ENCODE measurements at places on chromosomes 1 and 21.

DNA sequence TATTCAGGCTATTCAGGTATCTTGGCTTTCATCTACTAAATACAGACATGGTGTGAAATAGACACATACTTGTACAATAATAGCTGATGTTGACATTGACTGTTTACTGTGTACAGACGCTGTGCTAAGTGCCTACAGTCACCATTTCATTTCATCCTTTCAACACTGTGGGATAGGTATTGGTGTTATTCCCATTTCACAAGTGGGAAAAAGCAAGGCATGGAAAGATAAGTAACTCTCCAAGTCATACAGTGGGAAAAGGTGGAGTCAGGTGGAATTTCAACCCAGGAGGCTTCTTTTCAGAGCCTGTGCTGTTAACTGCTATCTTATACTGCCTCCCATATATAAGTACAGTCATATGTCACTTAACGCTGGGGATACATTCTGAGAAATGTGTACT lies 49.6 kb upstream of the ATP1A1 start:
- no peak for DNase-seq

- DNase-seq: no peak
These were observed 27.6 kb upstream of the PKP1 start for GRCh38 chr1:201255479-201256362.

DNA sequence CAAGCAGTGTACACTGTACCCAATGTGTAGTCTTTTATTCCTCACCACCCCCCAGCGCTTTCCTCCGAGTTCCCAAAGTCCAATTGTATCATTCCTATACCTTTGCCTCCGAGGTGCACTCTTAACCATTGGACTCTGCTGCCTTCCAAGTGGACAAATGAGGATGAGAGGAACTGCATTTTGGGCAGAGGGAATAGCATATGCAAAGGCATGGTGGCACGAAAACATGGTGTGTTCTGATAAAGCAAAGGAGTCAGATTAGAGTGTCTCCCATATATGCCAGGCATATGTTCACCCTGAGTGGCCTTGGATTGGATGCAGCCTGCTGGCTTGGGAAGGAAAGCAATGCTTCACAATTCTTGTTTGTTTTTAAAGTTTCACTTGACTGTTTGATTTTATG lies 25.5 kb downstream of the FGGY start:
- no peak for DNase-seq

- DNase-seq: no peak
These were observed 42.9 kb downstream of the USP25 start for GRCh38 chr21:15772654-15773053.

- DNase-seq: no peak
These were observed 68.5 kb downstream of the SKI start for GRCh38 chr1:2296614-2297013.

GRCh38 chr21:44881198-44881872 lies 7.8 kb upstream of the PTTG1IP start:
- DNase-seq: no peak

DNA sequence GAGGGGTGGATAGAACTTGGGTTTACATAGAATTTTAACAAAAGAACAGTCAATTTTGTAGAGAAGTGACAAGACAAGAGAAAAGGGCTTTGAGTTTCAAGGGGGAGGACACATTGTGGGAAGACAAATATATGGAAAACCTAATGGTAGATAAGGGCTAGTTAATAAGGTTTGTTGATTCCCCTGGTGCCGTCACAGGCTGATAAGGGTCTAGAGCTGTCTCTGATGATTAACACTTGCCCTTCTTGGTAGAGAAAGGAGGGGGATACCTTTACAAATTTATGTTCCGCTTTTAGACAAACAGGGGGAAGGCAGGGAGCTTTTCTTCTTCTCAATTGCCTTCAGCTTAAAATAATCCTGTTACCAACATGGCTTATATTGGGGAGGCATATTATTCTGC lies 124.3 kb downstream of the ETS2 start:
- DNase-seq: no peak

DNA sequence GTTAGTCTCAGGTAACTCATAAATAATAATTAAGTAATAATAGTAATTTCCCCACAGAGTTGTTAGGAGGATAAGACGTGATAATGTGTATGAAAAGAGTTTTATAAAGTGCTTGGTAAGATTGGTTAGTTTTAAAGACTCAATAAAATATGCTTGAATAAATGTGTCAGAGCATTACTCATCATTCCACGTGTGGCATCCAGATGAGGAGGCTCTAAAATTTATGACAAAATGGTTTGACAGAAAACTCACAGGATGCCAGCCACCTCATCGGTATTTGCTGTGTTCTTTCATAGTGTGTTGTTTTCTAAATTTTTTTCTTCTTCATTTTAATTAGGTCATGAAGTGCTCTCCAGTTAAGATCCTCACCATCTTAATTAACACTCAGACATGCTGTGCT lies 19.1 kb upstream of the SPAG17 start:
- no peak for DNase-seq

GRCh38 chr1:100292711-100293110 lies 26.7 kb downstream of the RTCA start:
- no peak for DNase-seq

DNA sequence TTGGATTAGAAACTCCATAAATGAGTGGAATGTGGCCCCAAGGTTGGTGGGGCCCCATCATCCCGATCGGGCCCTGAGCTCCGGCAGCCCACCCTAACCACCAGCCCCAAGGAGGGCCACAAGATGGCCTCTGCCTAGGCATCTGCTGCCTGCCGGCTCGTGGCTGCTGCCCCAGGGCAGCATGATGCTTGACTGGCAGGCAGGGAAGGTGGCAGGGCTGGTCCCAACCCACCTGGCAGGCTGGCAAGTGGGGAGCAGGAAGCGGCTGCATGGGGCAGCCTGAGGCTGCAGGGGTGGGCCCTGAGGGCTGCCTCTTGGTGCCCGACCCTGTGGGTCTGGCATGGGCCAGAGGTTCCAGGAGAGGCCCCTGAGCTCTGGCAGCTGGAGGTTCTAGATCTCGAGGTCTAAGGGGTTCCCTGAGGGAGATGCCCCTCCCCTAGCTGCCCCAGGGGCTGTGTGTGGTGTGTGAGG lies 760 bp upstream of the GJC2 start:
- no peak for DNase-seq

Data from activated T-helper 1 cell treated with Interleukin-2 at 50 U/mL for 16 hours (primary cell).